ENCODE measurements at places on chromosomes 4 and X.

DNA sequence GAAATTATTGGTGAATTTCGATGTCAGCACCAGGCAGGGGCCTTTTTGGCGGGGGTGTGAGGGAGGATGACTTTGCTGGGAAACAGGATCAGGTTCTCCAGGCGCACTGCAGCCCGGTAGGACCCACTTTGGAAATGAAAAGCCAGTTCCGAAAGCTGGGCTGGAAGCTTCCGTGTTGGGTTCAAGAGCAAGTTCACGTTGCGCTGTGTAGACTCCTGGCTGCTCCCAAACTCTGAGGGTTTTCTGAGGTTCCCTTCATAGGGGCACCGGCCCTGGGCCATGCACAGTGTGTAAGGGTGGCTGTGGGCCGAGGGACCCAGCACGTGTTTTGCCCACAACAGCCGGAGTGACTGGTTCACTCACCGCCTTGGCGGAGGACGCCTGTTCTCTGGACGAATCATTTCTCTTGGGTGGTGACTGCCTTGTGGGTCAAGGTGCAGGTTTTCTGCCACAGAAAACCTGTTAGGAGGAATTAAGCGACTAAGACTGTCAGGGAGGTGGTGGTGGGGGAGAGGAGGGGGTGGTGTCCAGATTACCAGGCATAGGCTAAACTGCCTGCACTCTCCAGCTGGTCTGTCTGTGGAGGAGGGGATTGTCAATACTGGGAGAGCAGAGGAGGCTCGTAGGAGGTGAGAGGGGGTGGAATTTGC lies 8.0 kb downstream of the SHOX start:
- no peak for DNase-seq

- DNase-seq, result no peak
These were observed 62.5 kb downstream of the FSTL5 start for GRCh38 chr4:162101337-162101736.

GRCh38 chrX:45716750-45717149 lies 516.1 kb upstream of the DIPK2B start:
- no peak for DNase-seq

DNA sequence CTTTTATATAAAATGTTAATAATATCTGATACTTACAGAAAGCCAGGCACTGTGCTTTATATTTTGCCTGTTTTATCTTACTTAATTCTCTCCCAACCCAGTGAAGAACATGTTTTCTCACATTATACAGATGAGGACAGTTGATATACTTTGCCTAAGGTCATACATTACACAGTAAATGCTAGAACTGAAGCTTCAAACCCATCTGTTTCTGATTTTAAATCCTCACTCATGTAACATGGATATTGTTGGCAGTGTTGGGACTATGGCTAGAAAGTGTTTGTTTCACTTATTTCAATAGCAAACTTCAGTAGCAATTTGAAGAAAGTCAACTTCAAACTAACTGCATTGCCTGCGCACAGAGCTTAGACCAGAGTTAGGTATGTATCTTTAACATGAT lies 57.4 kb downstream of the RAPGEF2 start:
- no peak for DNase-seq

- DNase-seq, result no peak
These were observed 8.5 kb downstream of the TRIM2 start for GRCh38 chr4:153212736-153213135.

- DNase-seq, result no peak
These were observed 71.7 kb upstream of the TLR3 start for GRCh38 chr4:185997296-185997695.

DNA sequence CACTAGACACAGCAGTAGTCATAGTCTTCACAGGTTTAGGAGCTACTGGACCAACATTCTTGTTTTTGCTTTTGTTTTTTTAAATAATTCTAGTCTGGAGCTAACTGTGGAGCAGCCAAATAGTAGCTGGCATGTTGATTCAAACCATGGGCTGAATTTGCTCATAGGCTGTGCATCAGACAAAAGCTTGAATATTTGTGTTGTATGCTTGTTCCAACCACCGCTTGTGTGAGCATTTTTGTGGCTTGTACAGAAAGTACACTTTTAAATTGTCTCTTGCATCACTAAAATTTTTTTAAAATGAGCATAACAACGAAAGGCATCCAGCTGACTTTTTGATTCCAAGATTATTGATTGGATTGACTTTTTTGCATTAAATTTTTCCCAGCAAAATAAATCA lies 39.6 kb downstream of the CCNI start:
- no peak for DNase-seq

DNA sequence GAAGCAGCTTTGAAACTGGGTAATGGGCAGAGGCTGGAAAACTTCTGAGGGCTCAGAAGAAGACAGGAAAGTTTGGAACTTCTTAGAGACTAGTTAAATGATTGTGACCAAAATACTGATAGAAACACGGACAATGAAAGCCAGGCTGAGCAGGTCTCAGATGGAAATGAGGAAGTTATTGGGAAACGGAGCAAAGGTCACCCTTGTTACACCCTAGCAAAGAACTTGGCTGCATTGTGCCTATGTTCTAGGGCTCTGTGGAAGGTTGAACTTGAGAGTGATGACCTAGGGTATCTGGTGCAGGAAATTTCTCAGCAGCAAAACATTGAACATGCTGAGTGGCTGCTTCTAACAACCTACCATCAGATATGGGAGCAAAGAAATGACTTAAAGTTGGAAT lies 50.8 kb upstream of the FBXW7 start:
- no peak for DNase-seq

Data from DMS53 (cell line).